ENCODE measurements at places on chromosomes 2 and 18. TPM values are rescaled to one million over a fixed set of nuclear protein-coding genes. Genes with fewer than 3 reads are reported as not detected.

DNA sequence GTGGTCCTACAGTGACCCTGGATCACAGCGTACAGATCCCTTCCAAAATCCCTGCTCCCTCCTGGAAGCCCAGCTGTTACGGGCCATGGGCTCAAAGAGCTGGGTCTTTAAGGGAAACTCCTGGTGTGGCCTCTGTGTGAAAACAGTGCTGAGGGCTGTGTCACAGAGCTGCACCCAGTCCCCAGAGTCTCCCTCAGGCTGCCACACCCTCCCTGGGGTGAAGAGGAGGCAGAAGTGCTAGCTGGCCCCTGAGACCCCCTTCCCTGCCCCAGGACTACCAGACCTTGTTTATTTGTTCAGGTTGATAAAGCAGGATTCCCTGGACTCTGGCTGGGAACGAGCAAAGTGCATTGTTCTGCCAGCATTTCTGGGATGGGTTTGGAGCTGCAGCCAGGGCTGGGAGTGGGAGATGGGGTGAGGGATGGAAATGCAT is 7.7 kb downstream of the ATOH8 start:
- DNase-seq: no peak

GRCh38 chr18:53254265-53254664 is 914.3 kb downstream of the DCC start:
- DNase-seq: no peak

- DNase-seq: no peak
Observed at GRCh38 chr2:118686346-118686745, 161.1 kb downstream of the EN1 start.

- no peak for DNase-seq
Observed at GRCh38 chr2:111634050-111634794, 249.8 kb downstream of the ANAPC1 start.

- no peak for DNase-seq
Observed at GRCh38 chr2:20604951-20605381, 45.9 kb downstream of the HS1BP3 start.

- DNase-seq: no peak
Observed at GRCh38 chr2:23507267-23508065, 122.5 kb downstream of the KLHL29 start.

- DNase-seq: no peak
Observed at GRCh38 chr2:196077821-196078220, 9.2 kb upstream of the DNAH7 start.

- no peak for DNase-seq
Observed at GRCh38 chr2:100064592-100065428, 77.6 kb downstream of the AFF3 start.

- DNase-seq: peak; percentile 39
Observed at GRCh38 chr2:175366815-175367214, 185.3 kb upstream of the ATP5MC3 start.

DNA sequence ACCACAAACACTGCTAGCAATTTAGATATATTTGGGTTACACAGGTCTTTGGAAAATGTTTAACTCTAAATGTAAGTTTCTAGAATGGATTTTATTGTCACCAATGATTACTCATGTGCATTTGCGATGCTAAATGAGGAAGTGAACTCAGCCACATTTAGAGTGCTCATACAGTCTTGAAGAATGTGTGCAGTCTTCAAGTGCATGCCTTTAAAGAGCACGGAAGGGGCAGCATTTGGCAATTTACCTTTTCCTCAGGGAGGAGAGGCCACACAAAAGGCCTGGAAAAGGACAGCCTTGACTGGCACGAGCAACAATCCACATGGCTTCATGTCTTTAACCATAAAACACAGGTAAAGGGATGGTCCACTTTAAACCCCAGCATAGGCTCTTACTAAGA is 78.5 kb upstream of the STK17B start:
- peak; percentile 57 for DNase-seq

- peak; percentile 87 for DNase-seq
Observed at GRCh38 chr18:9708057-9708433, at the start of gene RAB31. RAB31 (plus strand) TSS chr18:9708301; CDS start chr18:9708406, 105 bp downstream.

GRCh38 chr18:52422985-52423601 is 83.1 kb downstream of the DCC start:
- DNase-seq: no peak

DNA sequence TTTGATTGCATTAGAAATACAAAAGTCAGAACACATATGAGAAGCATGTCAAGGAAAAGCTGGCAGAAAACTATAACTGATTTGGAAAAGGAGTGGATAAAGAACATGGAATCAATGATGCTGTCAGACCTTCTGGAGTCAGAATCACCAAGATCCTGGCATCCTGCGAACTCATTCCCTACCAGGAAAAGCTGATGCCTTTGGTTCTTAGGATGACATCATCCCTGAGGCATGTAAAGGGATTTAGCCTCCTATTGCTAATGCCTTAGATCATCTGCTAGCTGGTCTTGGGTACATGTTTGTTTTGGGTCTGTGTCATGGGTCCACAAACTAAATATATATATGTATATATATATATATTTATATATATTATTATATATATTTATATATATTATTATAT is 680.7 kb downstream of the EPHA4 start:
- no peak for DNase-seq

GRCh38 chr2:39379643-39380524 is 57.2 kb downstream of the MAP4K3 start:
- peak; percentile 57 for DNase-seq

GRCh38 chr2:225041207-225041850 is 939 bp downstream of the DOCK10 start:
- peak; percentile 54 for DNase-seq

- no peak for DNase-seq
Observed at GRCh38 chr2:97707362-97708047, 5.9 kb upstream of the ZAP70 start.

DNA sequence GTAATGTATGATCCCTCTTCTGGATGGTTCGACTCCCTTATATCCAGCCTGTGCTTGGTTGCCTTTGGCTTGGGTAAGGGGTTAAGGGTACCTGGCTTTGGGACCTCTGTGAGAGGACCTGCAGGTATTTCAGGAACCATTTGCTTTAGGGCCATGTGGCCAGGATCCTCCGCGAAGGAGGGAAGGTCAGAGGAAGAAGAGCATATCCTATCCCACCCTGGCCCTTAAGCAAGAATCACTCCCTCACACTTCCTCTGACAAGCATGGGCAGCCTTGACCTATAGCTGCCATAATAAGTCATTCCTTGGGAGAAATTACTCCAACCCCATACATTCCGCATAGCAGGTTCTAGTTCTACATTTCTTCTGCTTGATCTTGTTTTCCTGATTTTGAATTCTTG is 59.1 kb upstream of the TXNDC2 start:
- no peak for DNase-seq

GRCh38 chr18:37361335-37362157 is 204.1 kb downstream of the CELF4 start:
- DNase-seq: no peak

GRCh38 chr2:25286025-25286400 is 55.7 kb downstream of the DNMT3A start:
- no peak for DNase-seq

GRCh38 chr2:44929735-44930273 is 11.7 kb upstream of the SIX3 start:
- no peak for DNase-seq

DNA sequence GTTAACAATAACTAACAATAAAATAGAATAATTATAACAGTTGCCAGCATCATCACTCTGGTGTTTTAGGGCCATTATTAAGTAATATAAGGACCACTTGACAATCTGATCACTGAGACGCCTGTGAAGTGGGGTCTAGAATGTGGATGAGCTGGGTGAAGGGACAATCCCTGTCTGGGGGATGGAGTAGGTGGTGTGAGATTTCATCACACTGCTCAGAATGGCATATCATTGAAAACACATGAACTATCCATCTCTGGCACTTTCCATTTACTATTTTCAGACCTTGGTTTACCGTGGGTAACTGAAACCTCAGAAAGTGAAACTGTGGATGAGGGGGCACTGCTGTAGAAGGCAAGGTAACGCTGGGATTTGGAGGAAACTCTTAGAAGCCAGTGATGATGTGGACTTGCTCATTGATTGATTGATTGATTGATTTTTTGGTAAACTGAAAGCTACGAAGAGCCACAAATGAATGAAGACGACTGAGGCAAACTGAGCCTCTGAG is 204.4 kb upstream of the TWIST2 start:
- DNase-seq: no peak

DNA sequence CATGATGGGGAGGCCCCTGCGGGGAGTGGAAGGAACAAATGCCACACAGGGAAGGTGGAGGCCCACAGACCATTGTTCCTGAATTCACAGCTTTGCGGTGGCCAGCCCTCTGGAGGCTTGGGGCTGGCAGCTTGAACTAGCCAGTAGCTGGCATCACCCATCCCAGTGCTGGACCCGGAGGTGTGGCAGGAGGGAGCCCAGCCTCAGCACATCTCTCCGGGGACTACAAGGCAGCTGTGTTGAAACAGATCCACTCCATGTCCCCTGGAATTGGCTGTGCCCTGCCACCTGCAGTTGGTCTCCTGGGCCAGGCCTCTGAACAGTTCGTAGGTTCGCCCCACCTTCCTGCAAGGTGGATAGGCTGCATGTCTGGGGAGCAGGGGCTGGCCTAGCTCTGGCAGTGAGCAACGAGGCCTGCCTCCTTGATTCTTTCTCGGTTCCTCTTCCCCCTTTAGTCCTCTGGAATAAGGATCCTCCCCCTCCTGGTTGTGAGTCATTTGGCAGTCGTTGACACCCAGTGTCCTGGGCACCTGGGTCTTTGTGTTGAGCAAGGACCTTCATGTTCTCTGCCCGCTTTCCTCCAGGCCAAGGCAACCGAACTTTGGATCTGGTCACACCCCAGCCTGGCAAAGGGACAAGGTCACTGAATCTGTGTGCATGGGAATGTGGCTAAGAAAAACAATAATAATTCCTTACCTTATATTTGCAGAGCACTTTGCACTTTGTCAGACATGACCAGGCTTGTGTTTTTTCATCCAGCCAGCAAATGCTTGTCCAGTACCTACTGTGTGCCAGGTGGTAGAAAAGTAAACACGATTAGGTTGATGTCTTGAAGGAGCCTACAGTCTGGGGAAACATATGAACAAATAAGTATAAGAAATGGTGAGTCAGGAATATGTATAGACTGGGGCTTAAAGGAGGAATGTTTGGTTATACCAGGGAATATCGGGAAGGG is 55.0 kb upstream of the MCFD2 start:
- DNase-seq: no peak

GRCh38 chr2:70685771-70686171 is 82.2 kb downstream of the ADD2 start:
- peak; percentile 16 for DNase-seq

TTN gene
- not detected for total RNA-seq

METTL4 gene
- 12.9 TPM for total RNA-seq

CRACDL gene
- total RNA-seq: not detected

TEKT4 gene
- not detected for total RNA-seq

CD28 gene
- not detected for total RNA-seq

ZNF512 gene
- total RNA-seq: 35.2 TPM

LIMS3 gene
- total RNA-seq: 0.61 TPM

EMILIN1 gene
- 170 TPM for total RNA-seq

FBXO48 gene
- total RNA-seq: 0.60 TPM

OTX1 gene
- 0.74 TPM for total RNA-seq

ARMC9 gene
- 15.2 TPM for total RNA-seq

Data from SJSA1 (cell line).